ENCODE measurements at places on chromosomes 1 and 21. TPM values are rescaled to one million over a fixed set of nuclear protein-coding genes. Genes with fewer than 3 reads are reported as not detected.
A peak's percentile ranks its signal among the peaks of the same experiment; 100 is the strongest.

GRCh38 chr1:152169366-152170025, 10.5 kb upstream of the RPTN start:
- ATAC-seq = no peak

DNA sequence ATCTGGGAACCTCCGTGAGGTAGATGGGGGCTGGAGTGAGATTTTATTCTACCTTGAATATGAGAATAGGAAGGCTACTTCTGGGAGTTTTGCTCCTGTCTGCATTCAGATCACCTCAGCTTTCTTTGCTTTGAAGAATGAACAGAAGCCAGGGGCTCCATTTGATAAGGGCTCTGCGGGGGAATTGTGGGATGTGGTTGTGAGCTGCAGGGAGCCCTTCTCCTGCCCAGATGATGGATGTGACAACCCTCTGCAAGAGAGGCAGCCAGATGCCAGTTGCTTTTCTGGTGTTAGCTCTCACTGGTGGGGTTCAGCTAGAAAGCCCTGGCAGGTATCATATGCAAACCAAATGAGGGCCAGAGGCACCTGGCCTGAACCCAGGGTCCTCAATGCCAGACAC, 21.5 kb downstream of the IER5 start:
- no peak for ATAC-seq

- no peak for ATAC-seq
Observed at GRCh38 chr1:228405200-228405978, 1.2 kb downstream of the TRIM11 start.

The MIXL1 gene
- total RNA-seq = 1.6 TPM

DNA sequence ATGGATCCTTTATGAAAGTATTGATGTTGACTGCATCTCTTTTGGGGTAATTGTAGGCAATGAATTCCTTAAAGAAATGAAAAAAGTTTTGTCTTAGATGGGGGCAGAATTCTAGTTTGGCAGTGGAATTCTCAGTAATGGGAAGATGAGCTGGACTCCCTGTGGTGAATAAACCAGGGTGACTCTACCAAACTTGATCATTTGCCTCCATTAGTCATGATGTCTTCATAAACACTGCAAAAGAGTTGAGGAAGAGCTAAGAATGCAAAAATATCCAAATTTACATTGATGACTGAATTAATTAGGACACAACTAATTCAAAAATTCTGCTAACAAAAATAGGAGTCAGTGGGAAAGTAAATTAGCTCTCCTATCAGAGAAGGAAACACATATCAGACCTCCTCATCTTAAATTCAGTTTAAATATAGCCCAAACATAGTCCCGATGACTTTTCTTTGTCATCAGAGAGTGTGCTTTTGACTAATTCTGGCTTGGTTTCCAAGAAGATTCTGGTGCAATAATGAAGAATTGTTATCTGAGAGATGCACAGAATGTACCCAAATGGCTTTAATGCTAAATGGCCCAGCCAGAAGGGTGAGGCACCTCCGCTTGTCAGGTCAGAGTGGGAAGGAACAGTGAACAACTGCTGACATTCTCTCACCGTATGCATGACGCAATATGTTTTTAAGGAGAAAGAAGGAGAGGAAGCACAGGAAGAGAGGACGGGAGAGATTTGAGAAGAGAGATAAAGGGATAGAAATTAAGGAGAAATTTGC, 525.1 kb downstream of the LMO4 start:
- no peak for ATAC-seq

- ATAC-seq = no peak
Observed at GRCh38 chr1:201452866-201453265, 16.1 kb downstream of the PHLDA3 start.

- no peak for ATAC-seq
Observed at GRCh38 chr1:97078872-97079271, 357.3 kb downstream of the PTBP2 start.

The FCMR gene
- 2.0 TPM for total RNA-seq

GRCh38 chr1:23148084-23148483, 20.6 kb downstream of the LUZP1 start:
- ATAC-seq = no peak

DNA sequence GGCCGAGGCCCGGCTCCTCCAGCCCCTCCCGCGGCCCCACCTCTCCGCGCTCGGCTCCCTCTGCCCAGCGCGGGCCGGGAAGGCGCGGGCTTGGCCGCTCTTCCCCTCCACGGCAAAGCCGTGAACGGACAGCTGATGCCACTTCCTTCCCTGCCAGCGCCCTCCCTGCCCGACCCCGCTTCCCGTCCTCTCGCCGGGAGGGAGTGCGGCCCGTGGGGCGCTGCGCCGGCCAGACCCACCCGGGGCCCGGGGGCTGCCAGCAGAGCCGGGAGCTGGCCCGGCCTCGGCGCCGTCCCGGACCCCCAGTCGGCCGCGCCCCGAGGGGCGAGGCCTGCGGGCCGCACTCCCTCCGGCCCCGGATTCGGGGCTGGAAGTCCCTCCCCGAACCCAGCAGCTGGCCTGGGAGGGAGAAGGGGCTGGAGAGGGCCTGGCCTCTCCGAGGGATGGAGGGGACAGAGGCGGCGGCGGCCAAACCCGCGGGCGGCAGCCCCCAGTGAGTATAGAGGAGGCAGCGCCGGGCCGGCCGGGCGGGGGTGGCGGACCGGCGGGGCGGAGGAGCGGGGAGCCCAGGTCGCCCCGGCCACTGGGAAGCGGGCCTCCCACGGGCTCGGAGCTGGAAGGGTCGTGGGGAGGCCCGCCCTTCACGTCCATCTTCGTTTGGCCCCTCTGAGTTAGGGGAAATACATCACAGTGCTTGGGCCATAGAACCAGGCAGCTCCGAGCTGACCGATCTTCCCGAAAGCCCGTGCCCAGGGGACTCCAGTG, at the start of gene KIAA1614:
Gene KIAA1614 (plus strand): TSS at position 97 of the 765 bp plus-strand sequence. CDS start 347 bp downstream, at position 444.
- peak; percentile 68 for ATAC-seq

GRCh38 chr1:7009741-7010525, 224.7 kb downstream of the CAMTA1 start:
- no peak for ATAC-seq

- peak; percentile 70 for ATAC-seq
Observed at GRCh38 chr1:7462617-7463016, 308.5 kb upstream of the VAMP3 start.

- ATAC-seq = no peak
Observed at GRCh38 chr1:110787328-110788071, 85.4 kb upstream of the CD53 start.

DNA sequence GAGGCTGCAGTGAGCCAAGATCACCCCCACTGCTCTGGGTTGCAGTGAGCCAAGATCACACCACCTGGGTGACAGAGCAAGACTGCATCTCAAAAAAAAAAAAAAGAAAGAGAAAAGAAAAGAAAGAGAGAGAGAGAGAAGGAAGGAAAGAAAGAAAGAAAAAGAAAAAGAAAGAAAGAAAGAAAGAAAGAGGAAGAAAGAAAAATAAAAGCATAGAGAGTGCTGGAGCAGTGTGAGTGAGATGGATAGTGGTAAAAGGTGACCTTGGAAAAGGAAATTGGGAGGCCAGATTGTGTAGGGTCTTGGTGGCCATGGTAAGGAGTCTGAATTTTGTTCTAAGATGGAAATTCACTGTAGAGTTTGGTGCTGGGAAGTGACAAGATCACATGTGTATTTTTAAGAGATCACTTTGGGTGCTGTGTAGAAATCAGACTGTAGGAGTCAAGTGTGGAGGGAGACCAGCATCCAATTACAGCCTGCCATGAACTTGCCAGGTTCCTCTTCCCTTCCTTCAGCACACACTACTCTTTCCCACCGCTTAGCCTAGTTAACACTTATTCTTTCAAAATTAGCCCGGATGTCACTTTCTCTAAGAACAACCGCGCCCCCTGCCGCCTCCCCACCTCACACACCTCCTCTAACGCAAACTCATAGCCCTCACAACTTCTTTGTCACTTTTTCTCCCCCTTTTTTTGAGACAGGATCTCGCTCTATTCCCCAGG, 17.9 kb downstream of the MTX1 start:
- ATAC-seq = peak; percentile 19

- no peak for ATAC-seq
Observed at GRCh38 chr1:121517586-121518230, 332.9 kb downstream of the SRGAP2C start.

The CHAF1B gene
- total RNA-seq = 0.56 TPM

The ALG14 gene
- total RNA-seq = 5.1 TPM

GRCh38 chr1:205592443-205593003, 39.3 kb downstream of the ELK4 start:
- no peak for ATAC-seq

The MEX3A gene
- 1.2 TPM for total RNA-seq

The CYYR1 gene
- total RNA-seq = 2.3 TPM

The TRIM17 gene
- total RNA-seq = 2.6 TPM

The GJA8 gene
- not detected for total RNA-seq

DNA sequence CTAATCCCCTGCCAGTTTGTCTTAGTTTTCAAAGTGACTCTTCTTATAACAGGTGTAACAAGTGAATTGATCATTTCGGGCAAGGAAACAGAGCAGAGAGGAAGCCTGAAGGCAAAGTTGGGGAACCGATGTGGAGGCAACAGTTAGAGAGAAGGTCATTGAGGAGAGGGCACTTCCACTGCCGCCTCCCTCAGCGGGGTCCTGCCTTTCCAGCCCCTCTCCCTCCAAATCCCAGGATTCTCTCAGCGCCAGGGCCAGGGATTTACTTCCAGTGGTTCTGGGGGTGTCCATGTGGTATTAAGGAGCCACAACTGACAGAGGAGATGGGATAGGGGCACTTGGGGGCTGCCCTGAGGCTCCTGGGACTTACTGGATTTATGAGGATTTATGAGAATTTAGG, 39.7 kb upstream of the PDE9A start:
- no peak for ATAC-seq

- no peak for ATAC-seq
Observed at GRCh38 chr1:201712387-201713085, 116.4 kb upstream of the IPO9 start.

DNA sequence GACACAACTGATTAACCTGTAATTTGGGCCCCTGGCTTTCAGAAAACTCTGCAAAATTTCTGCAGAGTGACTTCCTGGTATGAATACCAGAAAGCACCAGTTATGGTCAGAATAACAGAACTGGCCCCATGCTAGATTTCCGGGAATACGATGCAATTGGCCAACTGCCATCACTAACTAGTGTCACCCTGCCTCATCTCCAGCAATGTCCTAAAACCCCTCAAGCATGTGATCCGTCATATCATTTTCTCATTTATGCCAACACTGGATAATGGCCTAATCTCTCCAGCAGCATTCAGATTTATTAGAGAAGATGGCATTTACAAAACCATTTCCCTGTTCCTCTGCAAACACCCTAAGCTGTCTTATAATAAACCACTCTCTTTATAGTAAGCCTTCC, 15.4 kb downstream of the KAZN start:
- ATAC-seq = peak; percentile 48

The EPS8L3 gene
- total RNA-seq = 0.56 TPM

The GFI1 gene
- total RNA-seq = 0.13 TPM

GRCh38 chr1:20166051-20166450, 19.8 kb upstream of the UBXN10 start:
- no peak for ATAC-seq

GRCh38 chr1:222818171-222818570, 3.3 kb downstream of the DISP1 start:
- ATAC-seq = no peak

GRCh38 chr1:190250368-190250767, 227.3 kb downstream of the BRINP3 start:
- no peak for ATAC-seq

The TMIGD3 gene
- total RNA-seq = 0.32 TPM

- ATAC-seq = no peak
Observed at GRCh38 chr1:200217703-200218102, 190.2 kb downstream of the NR5A2 start.

- ATAC-seq = peak; percentile 49
Observed at GRCh38 chr21:45130324-45130774, 56.0 kb downstream of the ADARB1 start.

GRCh38 chr1:155068599-155068998, 5.1 kb downstream of the EFNA4 start:
- ATAC-seq = no peak

DNA sequence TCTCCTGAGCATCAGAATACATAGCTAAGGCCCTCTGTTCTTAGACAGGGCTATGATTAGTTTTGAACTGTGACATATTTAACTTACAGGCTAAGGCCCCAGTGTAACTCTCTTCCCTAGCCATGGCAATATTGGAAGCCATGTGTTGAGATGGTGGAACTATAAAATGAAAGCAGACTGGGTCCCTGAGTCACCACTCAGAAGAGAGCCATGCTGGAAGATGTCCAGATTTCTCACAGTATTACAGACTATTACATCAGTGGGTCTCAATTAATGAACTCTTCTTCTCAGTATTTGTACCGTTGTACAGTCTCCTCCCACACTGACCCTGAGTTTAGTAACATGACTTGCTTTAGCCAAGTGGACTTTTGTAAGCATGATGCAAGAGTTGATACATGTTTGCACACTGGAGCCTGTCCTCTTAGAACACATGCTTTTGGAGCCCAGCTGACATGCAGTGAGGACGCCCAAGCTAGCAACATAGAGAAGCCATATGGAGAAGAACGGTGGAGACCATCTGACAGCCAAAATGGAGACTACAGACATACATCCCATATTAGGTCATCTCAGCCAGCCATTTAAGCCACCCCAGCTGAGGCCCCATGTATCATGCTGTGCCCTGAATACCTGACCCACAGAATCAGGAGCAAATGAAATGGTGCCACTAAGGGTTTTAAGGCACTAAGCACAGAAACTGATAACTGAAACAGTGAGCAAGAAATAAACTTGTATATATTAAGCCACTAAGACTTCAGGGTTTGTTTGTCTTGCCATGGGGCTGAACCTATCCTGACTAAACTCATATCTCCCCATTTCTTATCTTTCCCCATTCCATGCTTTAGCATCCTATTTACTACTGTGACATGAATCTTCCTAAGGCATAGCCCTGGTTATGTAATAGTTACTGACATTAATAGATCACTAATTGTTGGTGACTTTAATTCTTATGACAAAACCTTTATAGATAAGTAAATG, 24.4 kb downstream of the TBX15 start:
- ATAC-seq = no peak

The KLHDC7A gene
- total RNA-seq = 0.61 TPM

The NPHS2 gene
- total RNA-seq = not detected

GRCh38 chr21:34526618-34527290, 14.7 kb upstream of the KCNE1 start:
- ATAC-seq = peak; percentile 96

DNA sequence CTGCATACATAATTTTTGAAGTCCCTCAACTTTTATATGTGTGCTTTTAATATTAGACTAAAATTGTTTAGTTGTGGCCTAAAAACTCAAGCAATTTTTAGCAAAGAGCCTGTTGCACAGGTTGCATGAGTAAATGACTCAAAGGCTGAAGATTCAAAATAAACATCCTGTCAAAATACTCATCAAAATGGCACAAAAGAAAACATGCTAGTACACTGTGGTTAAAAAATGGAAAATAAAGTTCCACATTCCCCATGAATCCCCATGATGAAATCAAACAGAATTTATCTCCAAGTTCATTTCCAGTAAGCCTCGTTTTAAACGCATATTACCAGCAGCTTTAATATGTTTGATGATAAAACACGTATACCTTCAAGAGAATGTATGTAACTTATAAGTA, 230.1 kb upstream of the MAP1LC3C start:
- no peak for ATAC-seq

The ZBTB8OS gene
- total RNA-seq = 46.3 TPM

Data from motor neuron (in vitro differentiated cells).